ENCODE measurements at places on chromosomes 11 and 22. TPM values are rescaled to one million over a fixed set of nuclear protein-coding genes. Genes with fewer than 3 reads are reported as not detected.
A peak's percentile ranks its signal among the peaks of the same experiment; 100 is the strongest.

The CHRM1 gene
- total RNA-seq = 0.94 TPM

The ARHGEF17 gene
- total RNA-seq = 29.8 TPM

DNA sequence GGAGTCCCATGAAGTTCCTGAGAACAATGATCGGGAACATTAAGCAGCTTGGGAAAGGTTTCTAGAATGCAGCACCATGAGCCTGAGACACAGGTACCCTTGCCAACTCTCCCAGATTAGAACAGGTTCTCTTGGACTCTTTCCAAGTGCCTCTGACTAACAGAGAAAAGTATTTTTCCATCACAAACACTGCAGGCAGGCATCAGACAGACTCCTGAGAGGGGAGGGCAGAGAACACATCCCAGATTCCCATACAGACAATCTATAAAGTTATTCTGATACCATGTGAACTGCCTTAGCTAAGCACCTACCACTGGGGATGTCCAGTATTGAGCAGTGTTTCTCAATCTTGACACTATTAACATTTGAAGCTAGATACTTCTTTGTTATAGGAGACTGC lies 27.3 kb downstream of the SERGEF start:
- no peak overlapping the region for H3K4me3 ChIP-seq
- H3K27me3 ChIP-seq = no peaks in the 10 kb centered on the region
- no peaks in the 10 kb centered on the region for H3K4me1 ChIP-seq
- no peak overlapping the region for H3K27ac ChIP-seq

DNA sequence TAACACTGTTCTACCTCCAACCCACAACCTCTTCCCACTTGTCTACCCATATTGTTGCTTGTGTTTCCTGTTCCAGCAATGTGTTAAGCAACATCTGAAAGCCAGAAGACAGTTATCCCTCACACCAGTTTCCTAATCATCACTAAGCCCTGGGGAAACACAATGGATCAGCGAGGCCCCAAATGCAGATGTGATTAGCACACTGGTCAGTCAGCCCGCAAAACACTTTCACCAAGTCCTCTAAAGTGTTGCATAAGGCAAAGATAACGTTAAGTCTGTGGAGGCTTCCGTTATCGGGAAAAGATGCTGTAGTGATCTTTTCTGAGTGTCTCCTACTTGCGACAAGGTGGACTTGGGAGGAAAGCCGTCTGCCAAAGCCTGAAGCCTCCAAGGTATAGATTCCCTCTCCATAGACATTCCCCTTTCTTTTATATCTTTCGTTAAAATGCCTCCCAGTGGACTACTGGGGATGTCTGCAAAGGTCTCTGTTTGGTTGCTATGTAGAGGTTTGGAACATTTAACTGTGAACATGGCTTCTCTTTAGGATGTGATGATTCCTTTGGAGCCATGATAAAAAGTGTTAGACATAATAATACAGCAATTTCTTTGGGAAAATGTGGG lies at the start of gene MS4A3:
TSS of gene MS4A3 (plus strand) at position 317 of the 621 bp plus-strand sequence. CDS start 4,496 bp downstream, outside the sequence.
- no peaks in the 10 kb centered on the region for H3K36me3 ChIP-seq
- H3K27me3 ChIP-seq = no peaks in the 10 kb centered on the region
- H3K27ac ChIP-seq = no peak within 1 kb of the TSS
- no peak for DNase-seq
- no peaks in the 10 kb centered on the region for H3K4me1 ChIP-seq
- H3K4me3 ChIP-seq = no peak within 1 kb of the TSS

GRCh38 chr11:69888483-69889181 lies 69.4 kb upstream of the FGF3 start:
- H3K36me3 ChIP-seq = no peaks in the 10 kb centered on the region
- H3K27me3 ChIP-seq = no peaks in the 10 kb centered on the region
- H3K4me3 ChIP-seq = no peak overlapping the region
- no peak overlapping the region for H3K27ac ChIP-seq
- H3K4me1 ChIP-seq = peaks cover 6% of the 10 kb centered on the region

- H3K36me3 ChIP-seq = no peaks in the 10 kb centered on the region
- DNase-seq = no peak
- H3K4me1 ChIP-seq = no peaks in the 10 kb centered on the region
- no peak overlapping the region for H3K27ac ChIP-seq
- H3K27me3 ChIP-seq = no peaks in the 10 kb centered on the region
- H3K4me3 ChIP-seq = no peak overlapping the region
These were observed 546.5 kb upstream of the ANO5 start for GRCh38 chr11:21646351-21646750.

The ROBO4 gene
- 27.7 TPM for total RNA-seq

DNA sequence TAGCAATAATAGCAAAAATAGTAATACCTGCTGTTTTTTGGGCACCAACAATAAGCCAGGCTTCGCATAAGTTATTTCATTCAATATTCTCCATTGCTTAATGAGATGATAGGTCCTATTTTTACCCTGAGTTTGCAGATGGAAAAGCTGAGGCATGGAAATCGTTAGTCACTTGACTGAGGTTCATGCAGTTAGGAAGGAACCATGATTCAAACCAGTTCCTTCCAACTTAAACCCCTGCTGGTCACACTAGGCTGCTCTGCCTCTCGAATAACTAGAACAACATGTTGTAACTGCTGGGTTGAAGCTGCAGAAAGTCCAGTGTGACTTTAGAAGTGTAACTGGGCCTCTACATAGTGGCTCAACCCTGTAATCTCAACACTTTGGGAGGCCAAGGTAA lies 69.3 kb downstream of the SEZ6L start:
- H3K36me3 ChIP-seq = no peaks in the 10 kb centered on the region
- H3K4me3 ChIP-seq = no peak overlapping the region
- no peak overlapping the region for H3K27ac ChIP-seq

GRCh38 chr22:44933666-44934453 lies 75.9 kb downstream of the PHF21B start:
- H3K4me3 ChIP-seq = no peak overlapping the region
- no peaks in the 10 kb centered on the region for H3K36me3 ChIP-seq
- H3K27ac ChIP-seq = no peak overlapping the region
- peaks cover 6% of the 10 kb centered on the region for H3K4me1 ChIP-seq
- H3K27me3 ChIP-seq = no peaks in the 10 kb centered on the region
- DNase-seq = no peak

- no peak overlapping the region for H3K27ac ChIP-seq
- peaks cover 29% of the 10 kb centered on the region for H3K36me3 ChIP-seq
- no peak overlapping the region for H3K4me3 ChIP-seq
- H3K27me3 ChIP-seq = no peaks in the 10 kb centered on the region
- DNase-seq = peak; percentile 55
These were observed 47.5 kb upstream of the SCUBE2 start for GRCh38 chr11:9138612-9139579.

The SAA2 gene
- 12.5 TPM for total RNA-seq

GRCh38 chr11:133659538-133660201 lies 127.4 kb upstream of the OPCML start:
- H3K27me3 ChIP-seq = peaks cover 3% of the 10 kb centered on the region
- H3K4me1 ChIP-seq = no peaks in the 10 kb centered on the region

DNA sequence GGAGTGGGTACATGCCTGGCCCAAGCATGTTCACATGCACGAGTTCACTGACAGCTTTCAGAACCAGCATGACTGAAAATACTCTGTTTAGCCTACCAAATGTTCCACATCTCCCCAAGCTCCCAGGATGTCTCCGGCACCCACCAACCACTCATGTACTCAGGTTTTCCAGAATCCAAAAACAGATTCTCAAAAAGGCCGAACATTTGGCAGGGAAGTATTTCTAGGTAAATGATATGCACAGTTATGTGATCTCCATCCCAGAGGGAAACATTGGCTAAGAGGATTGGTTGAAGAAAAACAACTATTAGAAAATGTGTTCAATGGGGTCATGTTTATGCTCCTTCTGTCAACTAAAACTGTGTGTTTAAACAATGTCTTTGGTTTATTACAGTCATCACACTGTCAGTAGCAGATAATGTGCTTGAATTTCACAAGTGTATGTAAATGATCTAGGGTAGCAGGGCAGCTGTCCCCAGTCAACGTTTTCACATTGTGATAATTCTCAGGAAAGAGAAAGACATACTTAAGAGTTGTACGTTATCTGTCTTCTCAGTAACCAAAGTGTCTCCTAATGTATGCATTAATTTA lies 52.3 kb downstream of the BARX2 start:
- H3K27me3 ChIP-seq = no peaks in the 10 kb centered on the region
- no peaks in the 10 kb centered on the region for H3K36me3 ChIP-seq
- H3K27ac ChIP-seq = no peak overlapping the region
- H3K4me1 ChIP-seq = no peaks in the 10 kb centered on the region
- no peak overlapping the region for H3K4me3 ChIP-seq

GRCh38 chr22:35592418-35592967 lies 24.6 kb downstream of the MB start:
- H3K36me3 ChIP-seq = no peaks in the 10 kb centered on the region
- no peaks in the 10 kb centered on the region for H3K27me3 ChIP-seq
- no peak overlapping the region for H3K4me3 ChIP-seq
- H3K4me1 ChIP-seq = no peaks in the 10 kb centered on the region

DNA sequence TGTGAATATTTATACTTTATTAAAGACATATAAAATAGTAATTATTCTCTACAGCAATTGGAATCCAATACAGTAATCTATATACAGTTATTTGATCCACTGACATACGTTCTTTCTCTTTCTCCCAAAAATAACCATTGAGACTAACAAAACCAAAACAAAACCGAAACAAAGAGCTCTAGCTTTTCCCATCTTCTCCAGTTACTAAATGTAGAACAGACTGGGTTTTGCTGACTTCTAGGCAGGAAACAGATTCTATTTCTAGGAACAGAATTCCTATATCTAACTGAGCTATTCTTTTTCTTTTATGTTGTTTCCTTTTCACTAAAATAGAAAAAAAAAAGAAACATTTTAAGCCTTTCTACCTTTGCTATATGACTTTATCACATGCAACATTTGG lies 80.1 kb downstream of the PACS1 start:
- H3K27me3 ChIP-seq = no peaks in the 10 kb centered on the region
- H3K4me1 ChIP-seq = no peaks in the 10 kb centered on the region
- no peak for DNase-seq

The FAM227A gene
- 0.83 TPM for total RNA-seq

The ALDH3B1 gene
- total RNA-seq = 65.9 TPM

The EPS8L2 gene
- total RNA-seq = 37.8 TPM

- H3K27me3 ChIP-seq = no peaks in the 10 kb centered on the region
- peak overlapping the region; percentile 87 for H3K27ac ChIP-seq
- H3K36me3 ChIP-seq = no peaks in the 10 kb centered on the region
- DNase-seq = peak; percentile 31
- peaks cover 36% of the 10 kb centered on the region for H3K4me1 ChIP-seq
These were observed 1.1 kb downstream of the USP35 start for GRCh38 chr11:78189851-78190250.

The KRTAP5-9 gene
- total RNA-seq = not detected

DNA sequence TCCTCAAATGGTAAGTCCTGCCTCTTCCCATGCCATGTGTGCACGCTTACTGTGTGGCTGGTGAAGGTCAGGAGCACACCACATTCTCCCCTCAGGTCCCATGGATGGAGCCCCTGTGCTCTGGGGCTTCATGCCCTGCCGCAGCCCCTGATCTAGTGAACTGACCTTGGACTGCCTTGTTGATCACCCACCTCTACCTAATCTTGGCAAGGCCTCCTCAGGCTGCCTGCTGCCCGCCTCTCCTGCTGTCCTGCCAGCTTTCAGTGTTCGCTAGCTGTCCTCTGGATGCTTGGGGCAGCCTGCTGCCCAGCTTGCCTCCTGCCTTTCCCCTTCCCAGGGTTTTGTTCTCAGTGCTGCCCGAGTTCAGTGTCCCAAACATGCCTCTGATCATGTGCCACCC lies 38.1 kb downstream of the CABIN1 start:
- H3K4me1 ChIP-seq = no peaks in the 10 kb centered on the region
- no peak overlapping the region for H3K4me3 ChIP-seq
- no peak for DNase-seq
- H3K27ac ChIP-seq = no peak overlapping the region

DNA sequence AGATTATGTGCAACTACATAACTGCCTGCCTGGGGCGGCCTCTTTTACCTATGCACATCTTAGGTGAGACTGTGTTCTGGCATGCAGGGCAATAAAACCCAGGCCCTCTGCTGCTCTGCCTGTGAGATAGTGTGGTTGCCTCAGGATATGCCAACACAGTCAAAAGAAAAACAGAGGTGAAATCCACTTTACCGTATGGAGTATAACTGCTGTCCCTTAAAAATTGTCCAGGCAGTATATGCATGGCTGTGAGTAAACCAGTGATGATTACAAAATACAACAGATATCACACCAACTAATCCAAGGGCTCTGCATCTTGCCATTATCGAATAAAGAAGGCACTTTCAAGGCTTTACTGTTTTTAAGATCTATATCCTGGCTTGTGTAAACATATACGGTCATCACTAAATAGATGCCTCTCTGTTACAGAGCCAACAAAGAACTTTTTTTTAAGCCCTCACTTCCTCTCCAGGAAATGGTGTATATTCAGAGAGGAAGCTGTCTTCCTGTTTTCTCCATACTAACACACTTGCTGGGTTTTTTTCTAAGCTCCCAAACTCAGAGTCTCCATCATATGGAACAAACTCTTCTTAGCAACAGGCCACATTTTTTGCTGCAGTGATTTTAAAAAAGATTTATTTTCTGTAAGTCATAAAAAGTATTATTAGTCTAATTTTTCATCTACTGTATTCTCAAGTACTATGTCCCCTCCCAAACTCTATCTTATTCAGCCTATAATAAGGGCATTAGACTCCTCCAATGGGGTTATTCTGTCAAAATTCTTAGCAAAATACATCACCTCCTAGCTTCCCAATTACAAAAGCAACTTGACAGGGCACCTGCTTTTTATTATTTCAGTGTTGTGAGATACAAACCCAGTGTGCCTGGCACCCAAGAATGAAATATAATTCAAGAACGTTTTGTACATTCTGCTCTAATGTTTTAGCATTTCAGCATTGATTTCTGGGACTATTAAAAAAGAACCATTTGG lies 135.2 kb downstream of the MAML2 start:
- no peak overlapping the region for H3K27ac ChIP-seq
- H3K36me3 ChIP-seq = no peaks in the 10 kb centered on the region
- no peak for DNase-seq
- no peak overlapping the region for H3K4me3 ChIP-seq
- H3K4me1 ChIP-seq = peaks cover 17% of the 10 kb centered on the region

DNA sequence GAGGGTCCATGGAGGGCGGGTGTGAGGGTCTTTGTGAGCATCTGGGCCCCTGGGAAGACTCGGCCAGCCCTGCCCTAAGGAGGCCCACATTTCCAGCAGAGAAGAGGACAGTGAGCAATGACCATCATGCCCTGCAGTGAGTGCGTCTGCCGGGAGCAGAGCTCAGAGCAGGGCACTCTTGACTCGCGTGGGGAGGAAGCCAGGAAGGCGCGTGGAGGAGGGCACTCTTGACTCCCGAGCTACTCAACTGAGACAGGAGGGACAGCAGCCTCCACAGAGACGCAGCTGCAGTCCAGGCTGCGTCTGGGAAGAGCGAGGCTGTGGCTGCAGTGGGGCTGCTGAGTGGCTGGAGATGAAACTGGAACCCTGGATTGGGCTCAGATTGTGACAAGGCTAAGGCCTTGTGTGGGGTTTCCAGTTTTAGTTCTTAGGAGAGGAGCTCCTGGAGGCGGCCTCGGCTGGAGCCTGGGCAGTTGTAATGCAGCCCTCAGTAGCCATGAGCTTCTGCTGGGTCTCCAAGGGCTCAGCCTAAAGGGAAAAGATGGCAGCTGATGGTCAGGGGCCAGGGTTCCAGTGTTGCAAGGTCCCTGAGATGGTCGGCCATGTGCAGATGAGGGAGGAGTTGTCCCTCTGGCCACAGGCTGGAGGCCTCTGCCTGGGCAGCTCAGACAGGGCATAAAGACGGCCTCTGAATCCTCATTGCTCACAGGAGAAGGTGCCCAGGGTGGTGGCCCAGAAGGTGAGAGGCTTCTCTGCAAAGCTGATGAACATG lies 264.7 kb upstream of the B3GAT1 start:
- H3K36me3 ChIP-seq = no peaks in the 10 kb centered on the region
- no peak overlapping the region for H3K27ac ChIP-seq
- DNase-seq = no peak
- no peaks in the 10 kb centered on the region for H3K27me3 ChIP-seq

GRCh38 chr22:50007057-50007511 lies 5.5 kb downstream of the IL17REL start:
- DNase-seq = no peak
- peaks cover 19% of the 10 kb centered on the region for H3K27me3 ChIP-seq
- H3K36me3 ChIP-seq = no peaks in the 10 kb centered on the region
- no peak overlapping the region for H3K4me3 ChIP-seq
- H3K4me1 ChIP-seq = no peaks in the 10 kb centered on the region
